ENCODE measurements at places on chromosomes 1 and 21.

- no peak for DNase-seq
These were observed 56.4 kb downstream of the IVNS1ABP start for GRCh38 chr1:185260611-185261010.

DNA sequence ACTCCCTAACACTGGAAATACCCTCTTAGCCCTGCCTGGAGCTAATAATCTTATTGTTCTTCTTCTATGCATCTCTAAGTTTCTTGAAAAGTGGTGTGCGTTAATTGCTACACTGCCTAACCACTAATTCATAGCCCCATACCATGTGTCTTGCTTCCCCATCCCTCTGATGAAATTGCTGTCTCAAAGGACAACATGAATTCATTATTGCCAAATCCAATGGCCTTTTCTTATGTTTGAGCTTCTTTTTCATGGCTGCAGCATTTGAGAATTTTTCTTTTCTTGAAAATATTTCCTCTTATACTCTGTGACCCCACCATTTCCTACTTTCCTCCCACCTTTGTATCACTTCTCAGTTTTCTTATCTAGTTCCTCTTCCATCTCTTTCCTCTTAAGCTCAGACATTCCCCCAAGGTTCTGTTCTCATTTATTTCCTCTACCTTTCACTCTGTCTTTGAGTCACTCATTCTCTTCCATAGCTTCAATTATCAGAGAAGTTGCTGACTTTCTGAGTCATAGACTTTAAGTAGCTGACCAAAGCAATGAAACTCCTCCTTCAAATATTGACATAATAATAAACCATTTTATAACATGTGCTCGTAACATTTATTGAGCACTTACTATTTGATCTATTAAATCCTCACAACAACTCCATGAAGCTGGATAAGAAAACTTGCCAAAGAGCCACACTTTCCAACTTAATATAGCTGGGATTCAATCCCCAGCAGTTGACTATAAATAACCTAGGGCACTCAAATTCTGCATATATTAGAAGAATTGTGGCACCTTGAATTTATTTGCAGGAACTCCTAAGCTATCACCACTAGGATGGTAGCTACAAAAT, 35.5 kb upstream of the ATP6V1G3 start:
- no peak for DNase-seq

DNA sequence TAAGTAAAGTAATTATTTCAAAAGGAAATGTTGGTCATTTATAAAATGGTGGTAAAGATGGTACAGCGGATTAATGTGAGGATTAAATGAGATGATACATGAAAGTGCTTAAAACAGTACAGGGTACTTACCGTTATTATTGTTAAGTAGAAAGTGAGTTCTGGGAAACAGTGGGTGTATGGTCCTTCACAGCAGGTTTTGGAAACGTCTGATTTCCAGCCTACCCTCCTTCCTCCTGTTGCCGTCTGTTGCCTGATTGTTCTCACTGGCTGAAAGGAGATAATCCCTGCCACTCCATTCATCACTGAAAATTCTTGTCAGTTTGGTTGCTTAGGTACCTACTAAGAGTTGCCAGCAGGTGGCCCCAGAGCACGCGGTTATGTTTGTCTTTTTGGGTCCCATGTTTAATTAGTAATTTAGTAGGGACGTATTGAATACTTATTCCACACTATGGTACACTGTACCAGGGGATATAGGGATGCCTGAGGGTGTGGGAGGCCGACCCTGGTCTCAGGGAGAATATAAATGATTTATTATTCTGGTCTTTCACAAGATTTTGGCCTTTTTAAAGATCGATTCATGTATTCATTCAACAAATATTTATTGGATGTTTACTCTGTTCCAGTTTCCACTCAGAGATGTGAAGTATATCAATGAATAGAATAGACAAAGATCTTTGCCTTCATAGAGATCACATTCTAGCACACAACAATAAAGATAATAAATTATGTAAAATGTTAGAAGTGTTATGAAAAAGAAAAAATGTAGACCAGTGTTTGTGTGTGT, 30.8 kb upstream of the RPTN start:
- DNase-seq, result peak; percentile 31

DNA sequence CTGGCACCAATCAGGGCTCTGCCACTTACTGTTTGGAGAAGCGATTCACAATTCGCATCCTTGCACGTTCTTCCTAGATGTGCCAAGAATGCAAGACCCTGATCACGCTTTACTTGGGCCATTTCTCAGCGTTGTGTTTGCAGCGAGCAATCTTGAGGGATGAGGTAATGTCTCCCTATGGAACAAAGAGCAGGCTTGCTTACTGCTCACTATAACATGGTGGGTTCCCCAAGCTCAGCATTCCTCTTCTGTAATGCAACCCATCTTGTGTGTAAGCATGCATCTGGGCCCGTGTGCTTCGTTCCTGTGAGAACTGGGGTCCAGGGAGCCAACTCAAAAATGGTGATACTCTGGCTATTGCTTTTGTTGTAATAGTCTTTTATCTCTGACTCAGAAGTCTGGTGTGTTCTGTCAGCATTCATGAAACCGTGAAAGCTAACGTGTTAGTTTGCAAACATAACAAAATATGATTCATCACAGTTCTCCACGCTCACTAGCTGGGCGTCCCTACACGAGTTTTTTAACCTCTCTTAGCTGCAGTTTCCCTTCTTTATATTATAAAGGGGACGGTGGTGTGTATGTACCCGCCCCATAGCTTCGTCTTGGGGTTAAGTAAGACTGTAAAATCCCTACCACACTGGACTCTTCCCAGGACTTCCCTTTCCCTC, 33.3 kb downstream of the DNTTIP2 start:
- DNase-seq, result peak; percentile 64

- no peak for DNase-seq
These were observed 114.5 kb upstream of the PLPPR5 start for GRCh38 chr1:99119188-99119587.

DNA sequence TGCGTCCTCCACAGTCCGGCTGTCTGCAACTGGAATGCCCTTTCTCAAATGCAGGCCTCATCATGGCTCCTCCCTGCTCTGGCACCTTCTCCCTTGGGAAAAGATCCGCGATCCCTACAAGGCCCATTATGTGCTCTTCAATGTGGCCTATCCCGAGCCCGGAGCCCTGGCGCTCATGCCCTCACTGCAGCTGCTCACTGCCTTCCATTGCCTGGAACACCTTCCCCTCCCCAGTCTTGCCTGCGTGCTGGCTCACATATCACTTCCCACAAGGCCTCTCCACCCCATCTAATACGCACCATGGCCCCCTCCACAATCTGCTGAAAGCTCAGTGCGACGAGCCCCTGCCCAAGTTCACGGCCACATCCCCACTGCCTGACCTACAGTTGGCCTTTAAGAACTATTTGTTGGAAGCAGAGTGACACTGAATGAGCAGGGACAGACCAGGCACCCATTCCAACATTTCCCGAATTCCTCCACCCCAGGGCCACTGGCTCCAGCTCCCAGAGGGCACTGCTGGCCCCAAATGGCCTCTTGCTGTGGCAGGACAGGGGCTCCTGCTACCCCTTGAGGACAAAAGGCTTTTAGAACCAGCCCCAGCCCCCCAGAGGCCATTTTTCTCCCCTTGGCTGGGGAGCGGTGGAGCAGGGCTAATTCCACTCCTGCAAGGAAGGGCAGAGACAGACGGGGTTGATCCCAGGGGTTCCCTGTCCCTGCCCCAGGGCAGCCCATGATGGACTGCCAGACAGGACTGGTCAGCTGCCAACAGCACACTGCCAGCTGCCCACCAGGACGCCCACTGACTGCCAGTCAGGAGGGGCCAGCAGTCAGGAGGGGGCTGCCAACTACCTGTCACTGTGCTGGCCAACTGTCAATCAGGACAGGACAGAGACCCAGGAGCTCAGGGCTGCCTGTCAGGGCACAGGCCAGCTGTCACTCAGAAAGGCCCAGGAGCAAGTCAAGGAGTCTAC, 64.8 kb downstream of the DHRS3 start:
- peak; percentile 36 for DNase-seq

- DNase-seq, result no peak
These were observed 61.8 kb upstream of the SYT6 start for GRCh38 chr1:114215436-114215835.

DNA sequence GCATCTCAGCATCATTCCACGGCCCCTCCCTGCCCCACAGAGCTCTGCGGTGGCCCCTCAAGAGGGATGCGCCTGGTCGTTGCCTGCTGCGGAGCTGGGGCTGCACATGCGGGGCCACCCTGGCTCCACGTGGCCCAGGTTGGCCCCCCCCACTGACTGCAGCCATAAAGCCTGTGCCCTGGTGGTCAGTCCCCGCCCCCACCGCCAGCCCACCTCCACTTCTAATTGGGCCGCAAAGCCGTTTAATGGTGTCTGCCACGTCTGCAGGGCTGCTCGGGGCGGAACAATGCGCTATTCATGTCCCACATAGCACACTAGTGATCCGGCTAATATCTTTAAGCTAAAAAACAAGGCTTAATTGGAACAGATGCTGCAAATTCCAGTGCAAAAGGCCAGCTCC, 33.5 kb upstream of the ACTRT2 start:
- DNase-seq, result no peak

DNA sequence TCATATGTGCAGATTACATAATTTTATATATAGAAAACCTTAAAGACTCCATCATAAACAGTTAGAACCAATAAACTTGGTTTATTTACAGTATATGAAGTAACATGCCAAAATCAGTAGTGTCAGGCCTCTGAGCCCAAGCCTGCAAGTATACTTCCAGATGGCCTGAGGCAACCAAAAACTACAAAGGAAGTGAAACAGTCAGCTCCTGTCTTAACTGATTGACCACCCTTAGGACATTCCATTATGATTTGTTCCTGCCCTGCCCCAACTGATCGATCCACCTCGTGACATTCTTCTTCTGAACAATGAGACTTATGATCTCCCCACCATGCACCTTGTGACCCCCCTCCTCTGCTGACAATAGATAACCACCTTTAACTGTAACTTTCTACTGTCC, 630.3 kb downstream of the AMY1C start:
- DNase-seq, result no peak

All from HepG2 (cell line).